A549 treated with DMSO at 1 μM for 4 hours (cell line): ENCODE measurements at places on chromosomes 3 and 15. TPM values are rescaled to one million over a fixed set of nuclear protein-coding genes. Genes with fewer than 3 reads are reported as not detected.

TTLL13 gene
- total RNA-seq: 0.14 to 0.16 TPM (median 0.15 TPM) in 4 of 5 replicates, not detected in the other

UNC13C gene
- not detected in 5 replicates for total RNA-seq

MME gene
- total RNA-seq: not detected in 5 replicates

PODXL2 gene
- 7.8 to 10.2 TPM (median 10.1 TPM) in 5 replicates for total RNA-seq

GOLGA8R gene
- 0.18 to 0.29 TPM (median 0.20 TPM) in 4 of 5 replicates, not detected in the other for total RNA-seq

CCDC33 gene
- total RNA-seq: 5.0 to 7.6 TPM (median 5.8 TPM) in 5 replicates
